Retina (tissue), 1 donor: ENCODE measurements at places on chromosomes 16 and 17.
A peak's percentile ranks its signal among the peaks of the same experiment; 100 is the strongest.

DNA sequence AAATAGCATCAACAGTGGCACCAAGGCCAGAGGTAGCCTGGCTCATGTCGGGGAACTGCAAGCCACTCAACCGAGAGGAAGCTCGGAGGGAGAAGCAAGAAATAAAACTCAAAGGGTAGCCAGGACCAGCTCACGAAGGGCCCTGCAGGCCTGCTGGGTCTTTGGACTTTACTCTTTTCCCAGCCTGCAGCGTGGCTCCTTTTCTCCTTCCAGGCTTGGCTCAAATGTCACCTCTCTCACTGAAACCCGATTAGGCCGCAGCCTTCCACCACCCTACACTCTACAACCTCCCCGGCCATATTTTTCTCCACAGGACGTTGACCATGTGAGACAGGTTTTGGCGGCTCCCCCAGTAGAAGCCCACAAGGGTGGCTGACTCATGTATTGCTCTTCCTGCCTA lies 38.1 kb downstream of the CALB2 start:
- DNase-seq: no peak

DNA sequence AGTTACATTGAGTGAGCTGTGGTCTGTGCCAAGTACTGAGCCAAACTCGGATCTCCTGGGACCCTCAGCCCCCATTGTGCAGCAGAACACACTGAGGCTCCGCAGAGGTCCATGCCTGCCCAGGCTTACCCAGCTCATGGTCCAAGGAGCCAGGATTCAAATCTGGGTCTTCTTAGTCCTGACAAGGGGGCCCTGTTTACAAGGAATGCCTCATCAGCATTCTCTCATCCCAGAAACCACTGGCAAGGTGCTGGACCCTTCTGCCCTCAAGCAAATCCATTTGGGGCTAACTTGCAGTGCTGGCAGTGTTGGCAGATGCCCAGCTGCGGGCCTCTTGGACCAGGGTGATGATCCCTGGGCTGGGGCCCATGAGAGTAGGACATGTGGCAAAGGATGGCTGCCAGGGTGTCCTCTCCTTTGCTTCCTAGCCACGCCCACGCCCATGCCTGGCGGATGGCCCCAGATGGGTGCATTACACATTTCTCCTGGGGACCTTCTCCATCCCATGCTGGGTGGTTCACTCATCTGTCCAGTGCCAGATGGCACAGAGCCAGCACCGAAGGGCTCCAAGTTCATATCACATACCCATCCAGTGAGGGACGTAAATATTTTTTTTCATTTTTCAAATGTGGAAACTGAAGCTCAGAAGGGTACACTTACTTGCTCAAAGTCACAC lies 117.7 kb downstream of the CMIP start:
- DNase-seq: no peak

- DNase-seq: no peak
Measured at GRCh38 chr17:33531311-33531710, 238.2 kb upstream of the ASIC2 start.

DNA sequence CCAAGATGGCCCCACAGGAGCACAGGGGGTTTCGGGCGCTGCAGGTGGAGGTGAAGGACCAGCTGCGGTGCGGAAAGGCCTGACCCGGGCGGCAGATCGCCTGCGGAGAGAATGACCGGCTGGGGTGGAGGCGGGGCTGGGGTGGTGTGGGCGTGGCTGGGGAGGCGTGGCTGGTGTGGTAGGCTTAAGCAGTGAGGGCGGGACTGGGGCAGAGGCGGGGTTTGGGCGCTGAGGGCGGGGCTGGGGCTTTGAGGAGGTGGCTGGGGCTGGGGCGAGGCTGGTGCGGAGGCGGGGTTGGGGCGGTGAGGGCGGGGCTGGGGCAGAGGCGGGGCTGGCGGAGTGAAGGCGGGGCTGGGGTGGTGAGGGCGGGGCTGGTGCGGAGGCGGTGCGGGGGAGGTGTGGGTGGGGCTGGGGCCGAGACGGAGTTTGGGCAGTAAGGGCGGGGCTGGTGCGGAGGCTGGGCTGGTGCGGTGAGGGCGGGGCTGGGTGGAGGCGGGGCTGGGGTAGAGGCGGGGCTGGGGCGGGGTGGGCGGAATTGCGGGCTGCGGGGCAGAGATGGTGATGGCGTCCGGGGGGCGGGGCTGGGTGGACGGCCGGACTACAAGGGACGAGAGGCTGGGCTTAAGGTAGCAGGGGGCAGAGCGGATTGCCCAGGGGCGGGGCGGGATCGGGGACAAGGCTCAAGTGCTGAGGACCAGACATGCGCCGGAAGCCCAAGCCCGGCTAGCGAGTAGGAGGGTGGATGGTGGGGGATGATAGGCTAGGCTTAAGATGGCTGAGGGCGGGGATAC lies 9.9 kb upstream of the GSDMA start:
- DNase-seq: peak; percentile 88

DNA sequence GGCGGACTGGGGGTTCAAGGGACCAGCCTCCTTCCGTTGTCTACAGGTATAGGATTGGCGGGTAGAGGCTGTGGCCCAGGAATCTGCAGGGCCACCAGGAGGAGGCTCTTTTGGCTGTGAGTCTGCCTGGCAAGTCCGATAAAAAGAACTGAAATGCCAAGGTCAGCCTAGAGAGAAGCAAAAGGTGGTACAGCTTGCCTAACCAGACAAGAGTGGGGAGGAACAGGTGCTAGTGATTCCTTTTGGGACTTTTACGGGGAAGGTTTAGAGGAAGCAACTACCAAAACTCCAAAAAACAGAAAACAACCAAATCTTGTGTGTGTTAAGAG lies 5.6 kb upstream of the EVPL start:
- no peak for DNase-seq

DNA sequence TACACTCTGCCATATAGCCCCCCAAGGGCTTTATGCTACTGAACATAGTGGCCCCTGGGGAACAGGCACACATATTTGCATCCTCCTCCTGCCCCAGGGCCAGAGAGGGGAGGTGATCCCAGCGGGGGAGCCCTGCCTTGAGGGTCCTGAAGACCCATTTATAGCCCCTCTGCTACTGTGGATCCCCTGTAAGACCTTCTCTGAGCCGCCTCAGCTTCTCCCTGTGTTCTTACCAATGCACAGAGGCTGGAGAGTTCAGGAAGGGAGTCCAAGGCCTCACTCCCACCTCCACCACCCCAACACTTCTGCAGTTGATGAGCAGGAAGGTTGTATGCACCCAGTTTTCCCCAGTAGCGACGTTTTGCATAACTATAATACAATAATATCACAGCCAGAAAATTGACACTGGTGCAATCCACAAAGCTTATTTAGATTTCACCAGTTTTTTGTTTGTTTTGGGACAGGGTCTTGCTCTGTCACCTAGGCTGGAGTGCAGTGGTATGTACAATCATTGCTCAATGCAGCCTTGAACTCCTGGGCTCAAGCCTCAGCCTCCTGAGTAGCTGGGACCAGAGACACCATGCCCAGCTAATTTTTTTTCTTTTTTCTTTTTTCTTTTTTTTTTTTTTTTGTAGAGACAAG lies 1.3 kb upstream of the FAM83G start:
- DNase-seq: no peak

- no peak for DNase-seq
Measured at GRCh38 chr17:2709183-2709661, 2.3 kb downstream of the CLUH start.
